Thoracic aorta (tissue), 2 donors: ENCODE measurements at places on chromosomes 3 and 15. TPM values are rescaled to one million over a fixed set of nuclear protein-coding genes. Genes with fewer than 3 reads are reported as not detected.

- peaks cover 7% of the 10 kb centered on the region for H3K4me1 ChIP-seq
- H3K36me3 ChIP-seq: no peaks in the 10 kb centered on the region
- H3K27ac ChIP-seq: no peak within 1 kb of the TSS
- no peaks in the 10 kb centered on the region for H3K27me3 ChIP-seq
- peak within 1 kb of the TSS; percentile 75 for H3K4me3 ChIP-seq
- no peak for DNase-seq
Measured at GRCh38 chr3:160225176-160226025, at the start of gene C3orf80. TSS of gene C3orf80 (plus strand) at chr3:160225422. CDS start at chr3:160225636, 214 bp downstream.

DNA sequence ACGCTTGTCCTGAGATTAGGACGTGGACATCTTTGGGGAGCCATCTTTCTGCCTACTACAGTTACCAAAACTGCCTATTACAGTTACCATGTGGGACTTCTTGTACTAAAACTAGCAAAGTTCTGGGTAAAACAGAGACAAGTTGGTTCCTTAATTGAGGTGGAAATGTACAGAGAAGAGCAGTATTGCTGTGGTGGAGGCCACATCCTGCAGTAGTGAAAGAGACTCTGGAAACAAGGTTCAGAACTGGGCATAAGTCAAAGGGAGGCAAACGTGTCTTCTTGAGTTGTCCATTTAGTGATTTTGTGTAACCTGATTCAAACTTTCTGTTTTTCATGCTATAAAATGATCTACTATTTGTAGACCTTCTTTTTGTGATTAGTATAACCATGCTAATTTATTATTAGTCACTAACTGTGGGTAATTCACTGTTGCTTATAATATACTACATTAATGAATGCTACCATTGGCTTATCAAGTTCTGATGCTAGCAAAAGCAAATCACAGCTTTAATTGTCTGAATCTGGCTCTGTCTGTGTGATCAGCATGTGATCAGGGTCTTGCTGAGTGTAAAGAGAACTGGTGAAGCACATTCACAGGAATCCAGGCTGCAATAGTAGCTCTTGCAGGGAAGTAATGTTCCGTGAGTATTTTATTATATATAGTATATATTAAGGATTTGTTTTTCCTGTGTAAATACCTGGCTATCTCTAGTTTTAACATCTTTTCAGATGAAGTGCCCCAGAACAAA lies 207.9 kb upstream of the GAP43 start:
- H3K4me1 ChIP-seq: no peaks in the 10 kb centered on the region
- H3K27ac ChIP-seq: no peak overlapping the region
- H3K27me3 ChIP-seq: no peaks in the 10 kb centered on the region
- H3K4me3 ChIP-seq: no peak overlapping the region
- DNase-seq: no peak

DNA sequence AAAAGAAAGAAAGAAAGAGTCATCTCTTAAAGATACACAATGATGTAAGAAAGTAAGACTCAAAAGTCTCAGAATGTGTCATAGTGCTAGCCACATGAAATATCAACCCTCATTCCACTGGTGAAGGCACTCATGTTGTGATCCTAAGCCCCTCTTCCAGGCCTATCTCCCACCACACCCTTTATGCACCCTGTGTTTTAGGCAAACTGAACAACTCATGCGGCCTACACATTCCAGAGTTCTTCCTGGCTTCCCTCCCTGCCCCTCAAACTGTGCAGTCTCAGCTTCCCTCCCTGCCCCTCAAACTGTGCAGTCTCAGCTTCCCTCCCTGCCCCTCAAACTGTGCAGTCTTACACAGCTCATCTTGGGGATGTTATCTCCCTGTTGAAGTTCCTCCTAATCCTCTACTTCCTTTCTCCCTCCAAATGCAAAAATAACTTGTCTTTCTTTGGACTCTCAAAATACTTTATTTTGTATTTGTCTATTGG lies 69.0 kb upstream of the FNDC3B start:
- no peak overlapping the region for H3K27ac ChIP-seq
- H3K4me3 ChIP-seq: no peak overlapping the region
- peaks cover 33% of the 10 kb centered on the region for H3K4me1 ChIP-seq
- H3K27me3 ChIP-seq: no peaks in the 10 kb centered on the region

DNA sequence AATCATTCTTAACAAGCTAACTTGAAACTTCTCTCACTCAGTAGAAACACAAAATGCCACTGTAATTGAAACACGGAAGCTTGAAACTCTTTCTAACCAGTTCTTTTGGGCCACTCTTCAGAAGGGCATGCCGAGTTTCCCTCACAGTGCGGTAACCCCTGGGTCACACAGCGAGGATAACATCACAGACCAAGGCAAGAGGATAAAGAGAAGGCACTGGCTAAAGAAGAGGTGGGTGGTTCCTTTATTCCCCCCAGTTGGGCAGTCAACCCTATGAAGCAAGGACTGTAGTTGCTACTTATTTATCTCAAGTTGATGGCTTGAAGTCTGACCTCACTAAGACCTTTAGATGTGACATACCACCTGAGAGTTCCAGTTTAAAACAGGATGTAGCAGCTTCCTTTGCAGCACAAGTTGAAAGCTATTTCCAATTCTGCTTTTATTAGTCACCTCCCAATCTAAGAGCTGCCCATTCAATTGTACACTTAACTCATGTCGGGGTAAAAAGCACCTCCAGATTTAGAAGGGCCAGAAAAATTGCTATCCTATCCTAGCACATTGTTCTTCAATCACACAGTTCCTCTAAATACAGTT lies 272.4 kb downstream of the TIGIT start:
- DNase-seq: no peak
- H3K36me3 ChIP-seq: no peaks in the 10 kb centered on the region

Gene PROS1
- 180 TPM for total RNA-seq

DNA sequence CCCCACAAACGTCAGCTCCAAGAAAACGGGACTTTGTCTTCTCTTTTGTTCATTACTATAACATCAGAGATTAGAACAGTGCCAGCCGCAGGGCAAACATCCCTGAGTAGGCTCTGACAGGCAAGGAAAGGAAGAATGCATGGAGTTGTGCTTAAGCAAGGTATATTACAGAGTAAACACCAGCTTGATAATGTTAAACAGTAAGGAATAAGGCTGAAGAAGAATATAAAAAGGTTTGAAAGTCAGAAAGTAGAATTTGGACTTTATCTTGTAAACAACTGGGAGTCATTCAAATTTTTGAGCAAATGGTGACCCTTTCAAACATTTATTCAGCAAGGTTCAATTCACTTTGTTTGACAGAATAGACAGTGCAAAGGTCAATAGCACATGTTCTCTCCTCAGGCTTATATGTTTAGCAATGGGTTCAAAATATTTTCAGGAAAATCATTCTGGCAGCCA lies 11.0 kb downstream of the GABPB1 start:
- no peak overlapping the region for H3K4me3 ChIP-seq
- H3K4me1 ChIP-seq: peaks cover 1% of the 10 kb centered on the region
- no peaks in the 10 kb centered on the region for H3K27me3 ChIP-seq

DNA sequence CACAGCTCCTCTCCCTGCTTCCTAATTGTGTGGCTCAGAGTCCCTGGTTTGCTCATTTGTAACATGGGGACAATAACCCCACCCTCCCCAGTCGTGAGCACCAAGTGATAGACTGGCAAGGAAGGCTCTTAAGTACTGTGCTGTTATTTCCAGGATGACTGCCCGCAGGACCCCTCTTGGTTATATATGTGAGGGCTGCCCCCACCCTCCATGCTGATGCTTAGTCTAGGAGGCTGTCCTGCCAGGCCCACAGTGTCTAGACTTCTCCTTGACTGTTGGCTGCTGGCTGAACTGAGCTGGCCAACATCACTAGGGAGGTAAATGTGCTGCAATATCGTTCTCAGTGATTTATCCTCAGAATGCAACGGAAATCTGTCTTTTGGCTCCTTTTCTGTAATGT lies 45.1 kb downstream of the RAB11A start:
- H3K36me3 ChIP-seq: no peaks in the 10 kb centered on the region
- no peaks in the 10 kb centered on the region for H3K27me3 ChIP-seq
- H3K4me1 ChIP-seq: peaks cover 13% of the 10 kb centered on the region
- DNase-seq: no peak

DNA sequence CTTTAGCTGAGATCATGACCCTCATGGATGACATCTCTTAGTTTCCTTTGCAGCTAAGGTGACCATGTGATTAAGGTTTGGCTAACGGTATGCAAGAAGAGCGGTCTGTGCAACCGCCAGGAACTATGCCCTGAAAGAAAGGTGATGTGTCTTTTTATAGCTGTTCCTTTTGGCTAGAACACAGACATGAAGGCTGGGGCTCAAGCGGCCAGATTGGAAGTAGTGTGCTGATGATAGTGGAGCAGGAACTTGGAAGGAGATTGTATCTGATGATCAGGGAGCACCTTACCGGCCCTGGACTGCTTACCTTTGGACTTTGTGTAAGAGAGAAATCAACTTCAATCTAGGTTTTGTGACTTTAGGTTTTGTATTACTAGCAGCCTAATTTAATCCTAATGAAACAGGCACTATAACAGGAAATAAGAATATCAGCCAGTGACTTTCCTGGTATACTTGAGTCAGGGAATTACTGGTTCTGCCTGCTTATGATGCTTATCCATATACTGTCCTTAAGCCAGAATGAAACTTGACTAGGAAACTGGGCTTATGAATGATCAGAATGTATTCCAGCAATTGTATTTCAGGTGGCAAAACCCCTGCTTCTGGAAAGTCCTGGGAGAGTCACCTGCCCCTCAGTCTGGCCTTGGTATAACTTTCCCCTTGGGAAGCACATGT lies 164.3 kb upstream of the LRIG1 start:
- H3K27ac ChIP-seq: no peak overlapping the region
- no peak overlapping the region for H3K4me3 ChIP-seq
- no peaks in the 10 kb centered on the region for H3K27me3 ChIP-seq
- DNase-seq: no peak
- H3K4me1 ChIP-seq: peaks cover 24% of the 10 kb centered on the region

Gene GRK7
- total RNA-seq: not detected

- peaks cover 17% of the 10 kb centered on the region for H3K4me1 ChIP-seq
- H3K27ac ChIP-seq: no peak overlapping the region
- DNase-seq: no peak
- no peaks in the 10 kb centered on the region for H3K27me3 ChIP-seq
Measured at GRCh38 chr15:28783873-28784272, 64.6 kb downstream of the GOLGA6L7 start.

DNA sequence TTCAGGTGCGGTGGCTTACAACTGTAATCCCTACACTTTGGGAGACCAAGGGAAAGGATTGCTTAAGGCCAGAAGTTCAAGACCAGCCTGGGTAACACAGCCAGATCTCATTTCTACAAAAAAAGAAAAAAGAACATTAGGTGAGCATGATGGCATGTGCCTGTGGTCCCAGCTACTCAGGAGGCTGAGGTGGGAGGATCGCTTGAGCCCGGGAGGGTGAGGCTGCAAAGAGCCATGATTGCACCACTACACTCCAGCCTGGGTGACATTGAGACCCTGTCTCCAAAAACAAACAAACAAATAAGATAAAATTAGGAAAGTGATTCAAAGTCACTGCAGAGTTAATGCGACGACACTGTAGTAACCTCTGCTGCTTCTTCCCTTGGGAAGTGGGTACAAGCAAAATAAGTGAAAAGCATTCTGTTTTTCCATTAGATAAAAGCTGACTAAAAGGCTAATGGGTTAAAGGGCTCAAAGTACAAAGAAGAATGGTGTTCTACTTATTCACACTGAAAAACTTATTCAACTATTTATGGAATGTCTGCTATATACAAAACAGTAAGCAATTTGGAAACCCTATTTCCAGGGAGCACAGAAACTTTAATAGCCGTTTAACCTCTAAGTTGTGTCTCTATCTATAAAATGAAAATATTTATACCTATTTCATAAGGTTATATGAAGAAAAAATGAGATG lies 8.0 kb upstream of the RPS27L start:
- H3K4me3 ChIP-seq: no peak overlapping the region
- H3K4me1 ChIP-seq: no peaks in the 10 kb centered on the region
- no peak overlapping the region for H3K27ac ChIP-seq
- no peaks in the 10 kb centered on the region for H3K36me3 ChIP-seq
- DNase-seq: no peak

Gene BFSP2
- total RNA-seq: not detected

Gene FSIP1
- 0.21 TPM for total RNA-seq

DNA sequence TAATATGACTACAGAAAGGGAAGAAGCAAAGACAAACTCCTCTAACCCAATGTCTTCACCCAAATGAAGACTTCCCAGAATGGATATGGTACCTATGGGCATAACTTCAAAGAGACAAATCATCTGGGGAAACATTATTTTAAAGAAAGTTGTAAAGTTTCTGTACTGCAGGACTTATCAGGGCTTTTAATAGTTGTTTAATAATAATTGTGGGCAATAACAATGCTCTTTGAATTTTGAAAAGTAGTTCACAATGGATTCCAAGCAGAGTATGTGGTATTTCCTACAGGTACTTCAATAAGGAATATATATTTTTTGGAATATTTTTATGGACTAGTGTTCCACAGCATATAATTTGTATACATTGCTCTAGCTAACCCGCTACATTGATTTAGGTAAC lies 503.1 kb downstream of the MCTP2 start:
- DNase-seq: no peak
- no peaks in the 10 kb centered on the region for H3K27me3 ChIP-seq
- no peak overlapping the region for H3K4me3 ChIP-seq
- no peak overlapping the region for H3K27ac ChIP-seq
- H3K4me1 ChIP-seq: no peaks in the 10 kb centered on the region

- H3K4me3 ChIP-seq: no peak overlapping the region
- no peaks in the 10 kb centered on the region for H3K4me1 ChIP-seq
- H3K27me3 ChIP-seq: no peaks in the 10 kb centered on the region
- no peaks in the 10 kb centered on the region for H3K36me3 ChIP-seq
Measured at GRCh38 chr3:149673393-149673792, 15.6 kb upstream of the WWTR1 start.

Gene LOXL1
- 321 TPM for total RNA-seq

- peak overlapping the region; percentile 60 for H3K27ac ChIP-seq
- H3K4me1 ChIP-seq: peaks cover 52% of the 10 kb centered on the region
- no peak for DNase-seq
- H3K4me3 ChIP-seq: no peak overlapping the region
- no peaks in the 10 kb centered on the region for H3K27me3 ChIP-seq
Measured at GRCh38 chr15:85404176-85404917, 23.9 kb downstream of the AKAP13 start.

Gene TMEM207
- total RNA-seq: not detected

DNA sequence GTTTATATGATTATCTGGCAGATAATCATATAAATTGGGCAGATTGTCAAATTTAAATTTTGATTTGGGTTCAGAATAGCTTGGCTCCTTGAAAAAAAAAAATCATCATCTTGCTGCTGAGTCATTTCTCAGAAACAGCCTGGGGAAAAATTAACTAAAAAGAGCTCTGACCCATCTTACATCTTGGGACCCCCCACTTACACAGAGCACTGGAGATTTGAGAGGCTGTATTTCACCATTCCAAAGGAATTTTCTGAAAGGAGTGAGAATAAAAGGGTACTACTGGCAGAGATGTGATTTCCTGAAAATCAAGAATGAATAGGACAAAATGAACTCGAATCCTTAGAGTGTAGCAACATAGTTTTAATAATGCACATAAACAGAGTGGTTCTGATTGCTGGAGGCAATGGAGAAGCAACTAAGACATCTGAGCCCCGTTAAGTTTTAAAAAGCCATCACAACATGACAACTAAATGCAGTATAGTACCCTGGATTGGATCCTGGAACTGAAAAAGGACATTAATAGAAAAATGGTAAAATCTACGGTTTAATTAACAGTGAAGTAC lies 97.5 kb downstream of the RFTN1 start:
- H3K27me3 ChIP-seq: no peaks in the 10 kb centered on the region
- H3K4me1 ChIP-seq: peaks cover 20% of the 10 kb centered on the region
- no peak overlapping the region for H3K4me3 ChIP-seq
- no peaks in the 10 kb centered on the region for H3K36me3 ChIP-seq

Gene TRIM42
- total RNA-seq: not detected
